ENCODE measurements at places on chromosomes 16 and 17.
A peak's percentile ranks its signal among the peaks of the same experiment; 100 is the strongest.

- DNase-seq: peak; percentile 89
Observed at GRCh38 chr17:76540381-76541300, 797 bp downstream of the PRCD start.

DNA sequence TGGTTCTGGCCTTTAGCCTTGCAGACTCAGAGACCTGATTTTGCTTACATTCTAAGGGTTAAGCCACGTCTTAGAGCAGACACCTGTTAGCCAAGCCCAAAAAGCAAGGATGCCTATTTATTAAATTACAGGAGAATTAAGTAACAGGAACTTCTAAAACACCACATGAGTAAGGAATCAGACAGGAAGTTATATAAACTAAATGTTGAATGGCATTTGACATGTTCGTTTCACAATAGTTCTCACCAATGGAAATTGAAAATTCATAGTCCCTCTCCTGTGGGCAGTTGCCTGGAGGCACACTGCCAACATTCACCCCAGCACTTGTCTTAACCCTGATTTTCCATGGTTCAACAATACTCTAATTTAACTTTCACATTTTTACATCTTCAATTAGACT, 9.0 kb downstream of the KRTAP9-7 start:
- peak; percentile 35 for DNase-seq

GRCh38 chr16:82363026-82363816, 193.2 kb upstream of the MPHOSPH6 start:
- no peak for DNase-seq

GRCh38 chr17:81523402-81524038, 4.7 kb upstream of the FSCN2 start:
- no peak for DNase-seq

DNA sequence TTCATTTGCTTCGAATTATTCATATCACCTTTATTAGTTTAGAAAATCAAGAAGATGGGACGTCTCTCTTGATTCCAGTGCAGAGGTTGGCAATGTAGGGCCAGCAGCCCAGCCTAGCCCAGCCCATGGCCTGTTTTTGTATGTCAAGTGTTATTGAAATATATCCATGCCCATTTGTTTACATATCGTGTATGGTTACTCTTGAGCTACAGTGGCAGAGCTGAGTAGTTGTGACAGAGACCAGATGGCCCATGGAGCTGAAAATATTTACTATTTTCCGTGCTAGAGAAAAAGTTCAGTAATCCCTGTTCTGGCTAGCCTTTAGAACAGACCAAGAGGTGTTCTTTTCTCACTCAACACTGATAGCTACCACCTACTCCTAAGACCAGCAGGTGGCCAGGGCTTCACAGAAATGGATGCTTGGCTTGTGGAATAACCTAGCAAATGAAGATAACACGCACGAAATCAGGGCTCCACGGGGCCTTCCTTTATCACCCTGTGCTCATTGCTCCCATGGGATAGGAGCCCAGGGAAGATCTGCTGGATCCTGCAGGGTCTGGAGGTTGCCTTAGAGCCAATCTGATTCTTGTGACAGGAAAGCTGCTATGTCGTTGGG, 123.2 kb upstream of the ANKFN1 start:
- DNase-seq: no peak

- no peak for DNase-seq
Observed at GRCh38 chr17:83086199-83086880, 6.9 kb downstream of the METRNL start.
